ENCODE measurements at places on chromosomes 11 and 22. TPM values are rescaled to one million over a fixed set of nuclear protein-coding genes. Genes with fewer than 3 reads are reported as not detected.

The GPHA2 gene
- 6.9 TPM for polyA plus RNA-seq

The TMEM132A gene
- 17.8 TPM for polyA plus RNA-seq

DNA sequence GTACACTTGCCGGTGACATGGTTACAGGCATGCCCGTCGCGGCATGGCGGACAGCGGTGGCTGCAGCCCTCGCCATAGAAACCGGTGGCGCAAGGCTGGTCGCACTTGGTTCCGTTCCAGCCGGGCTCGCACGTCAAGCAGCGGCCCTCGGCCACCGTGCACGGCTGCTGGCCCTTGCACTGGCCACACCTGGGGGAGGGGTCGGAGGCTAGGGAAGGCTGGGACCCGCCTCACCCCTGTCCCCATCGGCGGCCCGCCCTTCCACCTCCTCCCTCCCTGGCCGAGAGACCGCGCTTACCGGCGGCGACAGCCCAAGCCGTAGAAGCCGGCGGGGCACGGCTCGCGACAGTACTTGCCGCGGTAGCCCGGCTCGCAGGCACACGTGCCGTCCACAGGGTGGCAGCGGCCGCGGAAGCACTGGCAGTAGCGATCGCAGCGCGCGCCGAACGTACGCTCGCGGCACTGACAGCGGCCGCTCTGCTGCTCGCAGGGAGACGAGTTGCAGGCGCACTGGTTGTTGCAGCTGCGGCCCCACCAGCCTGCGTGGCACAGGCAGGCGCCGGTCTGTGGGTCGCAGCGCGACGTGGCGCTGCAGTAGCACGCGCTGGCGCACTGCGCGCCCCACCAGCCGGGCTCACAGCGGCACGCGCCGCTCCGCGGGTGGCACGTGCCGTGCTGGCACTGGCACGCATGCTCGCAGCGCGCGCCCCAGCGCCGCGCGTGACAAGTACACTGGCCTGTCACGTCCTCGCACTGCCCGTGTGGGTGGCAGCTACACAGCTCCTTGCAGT is 6.7 kb downstream of the SCARF2 start:
- no peaks in the 10 kb centered on the region for H3K27me3 ChIP-seq
- peak; percentile 54 for DNase-seq
- peaks cover 6% of the 10 kb centered on the region for H3K4me1 ChIP-seq
- no peak overlapping the region for H3K4me3 ChIP-seq
- no peak overlapping the region for H3K27ac ChIP-seq

The CHADL gene
- polyA plus RNA-seq: 9.1 TPM

The RIMBP3C gene
- 14.4 TPM for polyA plus RNA-seq

- H3K27me3 ChIP-seq: no peaks in the 10 kb centered on the region
- no peak overlapping the region for H3K27ac ChIP-seq
- H3K4me1 ChIP-seq: no peaks in the 10 kb centered on the region
Observed at GRCh38 chr11:120401506-120401905, 65.3 kb downstream of the ARHGEF12 start.

- no peaks in the 10 kb centered on the region for H3K27me3 ChIP-seq
- H3K4me3 ChIP-seq: no peak overlapping the region
- H3K36me3 ChIP-seq: no peaks in the 10 kb centered on the region
Observed at GRCh38 chr22:27799015-27799826, 2.3 kb downstream of the MN1 start.

DNA sequence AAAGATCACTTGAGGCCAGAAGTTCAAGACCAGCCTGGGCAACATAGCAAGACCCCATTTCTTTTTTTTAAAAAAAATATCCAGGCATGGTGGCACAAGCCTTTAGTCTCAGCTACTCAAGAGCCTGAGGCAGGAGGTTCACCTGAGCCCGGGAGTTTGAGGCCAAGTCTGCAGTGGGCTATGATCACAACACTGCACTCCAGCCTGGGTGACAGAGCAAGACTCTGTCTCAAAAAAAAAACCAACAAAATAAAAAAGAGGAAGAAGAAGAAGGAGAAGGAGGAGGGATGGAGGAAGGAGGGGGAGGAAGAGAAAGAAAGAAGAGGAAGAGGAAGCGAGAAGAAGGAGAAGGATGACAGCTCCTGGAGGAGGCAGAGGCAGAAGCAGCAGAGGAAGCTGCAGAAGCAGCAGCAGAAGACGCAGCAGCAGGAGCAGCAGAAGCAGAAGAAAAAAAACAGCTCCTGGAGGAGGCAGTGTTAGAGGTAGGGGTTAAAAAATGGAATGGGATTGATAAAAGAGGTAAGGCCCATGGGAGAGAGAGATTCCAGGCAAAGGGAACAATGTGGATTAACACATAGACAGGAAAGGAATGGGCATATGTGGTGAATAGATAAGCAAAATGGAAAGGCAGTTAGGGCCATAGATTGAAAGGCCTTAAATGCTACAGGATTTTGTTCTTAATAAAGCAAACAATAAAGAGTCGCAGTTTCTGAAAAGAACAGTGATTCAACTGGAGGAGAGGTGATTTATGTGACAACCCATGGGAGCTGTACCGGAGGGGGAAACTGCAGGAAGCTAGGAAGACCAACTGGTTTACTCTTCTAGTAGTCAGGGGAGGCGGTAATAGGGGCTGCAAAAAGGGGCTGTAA is 10.9 kb downstream of the PRCP start:
- no peaks in the 10 kb centered on the region for H3K36me3 ChIP-seq
- no peaks in the 10 kb centered on the region for H3K27me3 ChIP-seq
- H3K4me3 ChIP-seq: no peak overlapping the region
- no peaks in the 10 kb centered on the region for H3K4me1 ChIP-seq
- no peak overlapping the region for H3K27ac ChIP-seq
- no peak for DNase-seq

DNA sequence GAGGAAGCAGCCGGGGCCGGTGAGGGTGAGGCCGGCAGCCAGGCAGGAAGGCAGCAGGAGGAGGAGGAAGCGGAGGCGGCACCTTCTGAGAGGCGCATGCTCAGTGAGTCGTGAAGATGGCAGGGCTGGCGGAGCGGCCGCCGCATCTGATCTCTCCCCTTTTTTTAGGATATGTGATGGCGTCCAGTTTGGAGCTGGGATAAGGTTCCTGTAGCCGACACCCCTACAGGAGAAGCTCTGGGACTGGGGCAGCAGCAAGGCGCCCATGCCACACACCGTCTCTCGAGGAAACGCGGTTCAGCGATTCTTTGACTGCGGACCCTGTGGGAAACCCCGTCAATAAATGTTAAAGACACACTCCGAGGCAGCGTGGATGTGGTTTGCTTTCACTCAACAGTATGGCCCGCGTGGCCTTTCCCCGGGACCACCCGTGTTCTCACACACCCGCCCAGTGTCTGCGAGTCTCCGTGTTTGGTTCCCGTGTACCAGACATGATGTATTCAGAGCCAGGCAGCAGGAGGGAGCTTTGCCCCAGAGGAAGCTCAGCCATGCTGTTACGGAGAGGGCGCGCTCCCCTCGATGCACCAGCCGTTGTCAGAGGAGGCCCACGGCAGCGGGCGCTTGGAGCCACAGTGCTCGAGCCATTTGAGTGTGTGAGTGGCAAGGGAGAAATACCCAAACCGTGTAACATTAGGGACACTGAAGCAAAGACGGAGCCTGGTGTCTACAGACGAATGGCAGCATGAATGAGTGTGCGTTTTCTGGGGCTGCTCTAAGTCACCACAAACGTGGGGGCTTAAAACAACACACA is 27.7 kb upstream of the PARVB start:
- H3K27ac ChIP-seq: no peak overlapping the region
- H3K4me1 ChIP-seq: peaks cover 6% of the 10 kb centered on the region
- peak overlapping the region; percentile 33 for H3K4me3 ChIP-seq
- H3K27me3 ChIP-seq: no peaks in the 10 kb centered on the region
- no peaks in the 10 kb centered on the region for H3K36me3 ChIP-seq

DNA sequence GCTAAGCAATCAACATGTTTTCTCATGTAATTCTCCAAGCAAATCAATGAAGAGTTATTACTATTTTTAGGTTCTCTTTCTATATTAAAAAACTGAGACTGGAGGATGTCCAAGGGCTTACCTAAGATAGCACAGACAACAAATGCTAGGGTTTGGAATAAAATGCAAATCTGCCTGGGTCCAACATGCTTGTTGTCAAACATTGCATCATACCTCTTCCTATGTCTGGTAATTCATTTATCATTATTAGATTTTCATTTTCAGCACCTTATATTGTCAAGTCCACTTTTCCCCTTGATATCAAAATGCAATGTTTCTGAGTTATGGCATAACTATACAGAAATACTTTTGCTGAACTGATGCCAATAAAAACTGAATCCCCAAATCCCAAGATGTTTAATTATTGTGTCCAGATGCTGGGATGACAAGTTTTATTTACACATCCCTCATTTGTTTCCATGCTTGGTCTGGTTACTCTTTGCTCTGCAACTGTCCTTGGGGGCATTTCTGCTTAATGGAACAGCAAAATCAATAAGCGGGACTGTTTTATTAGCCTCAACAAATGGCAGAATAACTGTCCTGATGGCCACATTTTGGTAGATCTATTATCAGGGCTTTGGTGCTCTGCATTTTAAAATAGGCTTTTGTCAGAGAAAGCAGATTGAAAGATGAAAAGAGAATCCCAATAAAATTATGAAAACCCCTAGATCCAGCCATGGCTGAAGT is 86.0 kb downstream of the C11orf87 start:
- H3K4me1 ChIP-seq: no peaks in the 10 kb centered on the region
- no peak overlapping the region for H3K27ac ChIP-seq
- H3K4me3 ChIP-seq: no peak overlapping the region
- no peaks in the 10 kb centered on the region for H3K36me3 ChIP-seq
- DNase-seq: no peak

DNA sequence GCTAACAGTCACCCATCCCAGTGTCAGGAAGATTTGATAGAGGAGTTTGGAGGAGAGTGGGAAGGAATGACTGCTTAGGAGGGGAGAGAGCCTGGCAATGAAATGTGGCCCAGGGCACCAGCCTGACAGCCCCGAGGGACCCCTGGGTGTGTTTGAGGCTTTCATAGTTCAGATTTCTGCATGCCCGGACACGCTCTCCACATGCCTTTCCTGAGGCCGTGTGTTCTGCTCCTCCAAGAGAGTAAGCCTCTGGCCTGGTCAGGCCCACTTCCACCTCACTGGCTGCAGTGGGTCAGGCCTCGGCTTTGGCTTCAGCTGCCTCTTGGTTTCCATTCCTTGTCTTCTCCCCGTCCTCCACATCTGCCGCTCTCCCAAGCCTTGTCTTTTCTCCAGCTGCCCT is 78.4 kb downstream of the C22orf31 start:
- no peaks in the 10 kb centered on the region for H3K36me3 ChIP-seq

- no peaks in the 10 kb centered on the region for H3K36me3 ChIP-seq
- H3K4me1 ChIP-seq: peaks cover 28% of the 10 kb centered on the region
- H3K4me3 ChIP-seq: no peak overlapping the region
- H3K27me3 ChIP-seq: no peaks in the 10 kb centered on the region
- peak overlapping the region; percentile 89 for H3K27ac ChIP-seq
- DNase-seq: peak; percentile 39
Observed at GRCh38 chr11:3947061-3947460, 91.6 kb downstream of the STIM1 start.

The CYP2D6 gene
- 0.54 TPM for polyA plus RNA-seq

DNA sequence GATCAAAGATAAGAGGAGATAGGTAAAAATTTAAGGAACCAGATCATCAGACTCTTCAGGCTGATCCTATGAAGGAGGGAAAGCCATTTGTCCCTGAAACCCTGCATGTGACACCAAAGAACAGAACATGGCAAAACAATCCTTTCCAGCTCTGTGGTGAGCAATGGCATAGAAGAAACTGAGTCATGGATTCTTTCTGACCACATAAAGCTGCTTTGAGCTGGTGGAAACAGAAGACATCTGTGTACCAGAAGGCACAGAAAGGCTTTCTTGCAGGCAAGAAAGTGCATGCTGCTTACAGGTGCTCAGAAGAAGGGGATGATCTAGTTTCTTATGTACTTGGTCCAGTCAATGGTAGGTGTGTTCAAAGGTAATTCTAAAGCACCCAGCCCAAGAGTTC is 45.0 kb upstream of the APOA1 start:
- no peaks in the 10 kb centered on the region for H3K27me3 ChIP-seq
- no peaks in the 10 kb centered on the region for H3K36me3 ChIP-seq
- H3K4me3 ChIP-seq: no peak overlapping the region
- H3K4me1 ChIP-seq: no peaks in the 10 kb centered on the region

DNA sequence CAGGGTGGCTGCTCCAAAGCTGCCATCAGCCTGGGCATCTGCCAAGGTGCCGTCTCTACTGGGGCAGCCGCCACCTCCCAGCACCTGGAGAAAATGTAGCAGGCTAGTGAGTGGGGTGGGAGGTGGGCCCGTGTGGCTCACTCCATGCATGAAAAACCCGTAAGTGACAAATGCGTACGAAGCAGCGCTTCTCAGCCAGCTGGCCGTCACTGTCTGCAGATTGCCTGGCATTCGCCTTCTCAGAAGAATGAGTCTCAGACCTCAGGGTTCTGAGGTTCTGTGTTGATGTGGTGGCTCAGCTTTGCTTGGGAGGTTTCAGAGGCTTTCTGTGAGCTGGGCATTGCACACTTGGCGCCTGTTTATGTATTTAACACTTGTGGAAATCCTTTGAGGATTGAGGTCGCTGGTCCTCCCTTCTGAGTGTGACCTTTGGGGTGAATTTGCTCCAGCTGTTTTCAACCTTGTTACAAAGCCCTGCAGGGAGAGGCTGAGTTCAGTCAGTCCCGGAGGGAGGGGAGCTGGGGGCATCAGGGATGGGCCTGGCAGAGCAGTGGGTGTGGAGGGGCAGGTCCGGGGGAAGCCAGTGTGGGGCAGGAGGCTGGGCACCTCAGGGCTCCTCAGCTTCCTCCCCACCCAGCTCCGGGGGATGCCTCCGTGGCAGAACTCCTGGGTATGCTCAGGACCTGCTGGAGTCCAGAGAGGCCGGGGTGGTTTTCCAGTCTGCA is 977.0 kb downstream of the TBC1D22A start:
- no peaks in the 10 kb centered on the region for H3K4me1 ChIP-seq
- no peak overlapping the region for H3K4me3 ChIP-seq
- H3K36me3 ChIP-seq: no peaks in the 10 kb centered on the region
- H3K27ac ChIP-seq: no peak overlapping the region
- no peaks in the 10 kb centered on the region for H3K27me3 ChIP-seq

- no peaks in the 10 kb centered on the region for H3K27me3 ChIP-seq
- no peak overlapping the region for H3K27ac ChIP-seq
- DNase-seq: no peak
- H3K4me3 ChIP-seq: no peak overlapping the region
- no peaks in the 10 kb centered on the region for H3K36me3 ChIP-seq
- no peaks in the 10 kb centered on the region for H3K4me1 ChIP-seq
Observed at GRCh38 chr11:104583857-104584256, 314.4 kb downstream of the CASP12 start.

- no peak for DNase-seq
- peaks cover 5% of the 10 kb centered on the region for H3K4me1 ChIP-seq
- H3K36me3 ChIP-seq: no peaks in the 10 kb centered on the region
- H3K27me3 ChIP-seq: no peaks in the 10 kb centered on the region
Observed at GRCh38 chr11:118265954-118266353, 1.9 kb upstream of the MPZL2 start.
